ENCODE measurements at places on chromosomes 1 and 21. TPM values are rescaled to one million over a fixed set of nuclear protein-coding genes. Genes with fewer than 3 reads are reported as not detected.

Gene ZBTB7B
- 10.6 TPM for total RNA-seq

Gene RUNX3
- total RNA-seq = 2.9 TPM

Gene OR2W3
- total RNA-seq = not detected

Gene AMY2B
- total RNA-seq = 0.76 TPM

Gene SLC1A7
- 2.4 TPM for total RNA-seq

Gene SNX7
- 55.8 TPM for total RNA-seq

Gene TIAM1
- 9.4 TPM for total RNA-seq

Gene SERINC2
- total RNA-seq = 15.0 TPM

Gene OR2G6
- total RNA-seq = not detected

Gene TEX38
- total RNA-seq = not detected

Gene GATAD2B
- 7.2 TPM for total RNA-seq

Gene FCER1G
- total RNA-seq = 6.1 TPM

Gene SMCP
- total RNA-seq = not detected

Gene CD34
- total RNA-seq = not detected

Gene LYPD8
- total RNA-seq = 5.1 TPM

Gene FAM78B
- total RNA-seq = 0.72 TPM

Gene ARTN
- not detected for total RNA-seq

Gene OR2L2
- total RNA-seq = not detected

Gene TFF3
- not detected for total RNA-seq

Gene CLEC20A
- total RNA-seq = not detected

Gene FALEC
- not detected for total RNA-seq

Gene KRTAP13-2
- total RNA-seq = not detected

Gene PLA2G2D
- total RNA-seq = not detected

Gene HLX
- total RNA-seq = 2.6 TPM

Gene TPTE
- 3.7 TPM for total RNA-seq

Gene RAP1GAP
- total RNA-seq = 2.3 TPM

Gene PRAMEF4
- not detected for total RNA-seq

Gene PIP5K1A
- 28.2 TPM for total RNA-seq

Gene KCNJ6
- total RNA-seq = not detected

Gene AGT
- 72.7 TPM for total RNA-seq

Gene SAMSN1
- total RNA-seq = 0.58 TPM

Gene CD247
- not detected for total RNA-seq

Data from H4 (cell line).